ENCODE measurements at places on chromosomes 2 and 18.

DNA sequence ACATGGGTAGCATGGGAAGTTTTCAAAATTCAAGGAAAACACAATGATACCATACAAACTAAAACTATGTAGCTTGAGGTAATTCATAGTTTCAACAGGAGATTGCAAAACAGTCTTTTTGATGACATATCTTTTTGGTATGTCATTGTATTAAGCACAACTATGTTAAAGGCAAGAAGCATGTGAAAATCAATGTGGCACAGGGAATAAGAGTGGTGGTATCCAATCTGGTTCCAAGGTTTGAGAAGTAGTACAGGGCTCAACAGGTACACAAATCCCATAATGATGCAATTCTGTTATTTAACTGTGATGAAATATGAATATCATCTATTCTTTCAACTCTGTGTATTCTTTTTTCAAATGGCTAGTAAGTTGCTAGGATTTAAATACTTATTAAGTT, 16.4 kb upstream of the DLX2 start:
- no peak for DNase-seq

GRCh38 chr2:217055624-217056023, 195.8 kb upstream of the TNP1 start:
- no peak for DNase-seq

DNA sequence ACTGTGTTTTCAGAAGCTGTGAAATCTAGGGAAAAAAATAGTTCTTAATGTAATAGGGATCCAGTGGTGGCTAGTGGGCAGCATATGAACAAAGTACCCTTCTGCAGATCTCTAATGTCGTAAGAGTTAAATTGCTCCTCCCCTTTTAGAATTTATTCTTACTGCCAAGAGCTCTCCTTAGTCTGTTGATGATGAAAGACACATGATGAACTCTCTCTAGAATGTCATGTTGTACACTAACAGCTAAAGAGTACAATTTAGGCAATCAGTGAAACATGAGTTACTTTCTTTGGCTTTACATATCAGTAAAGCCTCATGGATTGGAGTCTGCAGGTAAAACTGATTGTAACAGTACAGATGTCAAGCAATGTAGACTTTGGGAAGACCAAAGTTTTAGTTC, 84.2 kb downstream of the SLC39A10 start:
- no peak for DNase-seq

GRCh38 chr2:207315131-207315530, 149.4 kb upstream of the KLF7 start:
- DNase-seq = no peak

DNA sequence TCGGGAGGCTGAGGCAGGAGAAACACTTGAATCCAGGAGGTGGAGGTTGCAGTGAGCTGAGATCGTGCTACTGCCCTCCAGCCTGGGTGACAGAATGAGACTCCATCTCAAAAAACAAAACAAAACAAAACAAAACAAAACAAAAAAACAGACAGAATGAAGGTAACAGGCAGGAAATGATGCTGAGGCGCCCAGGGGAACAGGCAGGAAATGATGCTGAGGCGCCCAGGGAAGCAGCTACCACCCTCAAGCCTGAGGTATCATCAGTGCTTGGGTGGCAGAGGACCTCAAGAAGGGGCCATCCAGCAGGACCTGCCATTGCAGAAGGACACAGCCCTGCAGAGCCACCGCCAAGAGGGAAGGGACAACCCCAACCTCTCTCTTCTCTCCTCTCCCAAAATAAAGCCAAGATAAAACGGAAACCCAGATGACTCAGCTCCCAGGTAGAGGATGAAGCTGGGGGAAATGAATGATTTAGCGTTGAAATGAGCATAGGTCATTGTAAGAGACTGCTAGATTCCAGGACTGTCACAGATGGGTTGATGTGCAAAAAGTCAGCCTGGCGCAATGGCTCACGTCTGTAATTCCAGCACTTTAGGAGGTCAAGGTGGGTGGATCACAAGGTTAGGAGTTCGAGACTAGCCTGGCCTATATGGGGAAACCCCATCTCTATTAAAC, 19.3 kb downstream of the SOWAHC start:
- DNase-seq = no peak

GRCh38 chr18:13318731-13319501, 100.4 kb downstream of the LDLRAD4 start:
- DNase-seq = no peak

GRCh38 chr2:206085742-206086445, at the start of gene INO80D:
INO80D (minus strand) TSS chr2:206086174; CDS start chr2:206063016, 23,158 bp downstream.
- peak; percentile 51 for DNase-seq

DNA sequence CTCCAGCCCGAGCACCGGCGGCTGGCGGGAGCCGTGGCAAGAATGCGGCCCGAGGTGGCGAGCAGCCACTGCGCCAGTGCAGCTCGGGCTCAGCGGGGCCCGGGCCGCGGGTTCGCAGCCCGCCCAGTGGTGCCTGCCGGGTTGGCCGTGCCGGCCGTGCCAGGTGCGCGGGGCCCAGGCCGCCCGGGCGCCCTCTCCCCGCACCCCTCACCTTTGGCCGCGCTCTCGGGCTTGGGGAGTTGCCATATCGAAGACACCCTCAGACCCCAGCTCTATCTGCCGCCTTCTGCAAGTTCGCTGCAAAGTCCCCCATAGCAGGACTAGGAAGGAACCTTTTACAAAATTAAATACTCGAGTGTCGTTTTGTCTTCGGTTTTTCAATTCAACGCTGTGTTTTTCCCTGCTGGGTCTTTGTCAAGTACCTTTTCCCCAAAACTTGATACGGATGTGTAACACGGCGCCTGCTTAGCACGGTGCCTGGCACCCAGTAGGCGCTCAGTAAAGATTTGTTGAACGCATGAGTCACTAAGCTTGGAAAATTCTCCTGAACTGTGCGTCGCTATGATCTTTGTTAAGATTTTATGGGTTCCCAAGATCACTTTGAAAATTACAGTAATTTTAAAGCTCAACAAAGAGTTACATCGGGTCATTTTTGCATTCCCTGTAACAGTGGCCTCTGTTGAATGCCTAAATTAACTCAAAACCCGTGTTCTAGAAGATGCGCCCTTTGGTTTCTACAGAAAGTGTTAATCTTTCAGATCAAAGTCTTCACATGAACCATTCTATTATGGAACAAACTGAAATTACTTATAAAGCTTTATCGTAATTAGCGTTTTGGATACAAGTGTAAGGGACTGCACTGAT, 750 bp downstream of the STRADB start:
- no peak for DNase-seq

- no peak for DNase-seq
Measured at GRCh38 chr18:32425466-32425865, 45.2 kb downstream of the GAREM1 start.

DNA sequence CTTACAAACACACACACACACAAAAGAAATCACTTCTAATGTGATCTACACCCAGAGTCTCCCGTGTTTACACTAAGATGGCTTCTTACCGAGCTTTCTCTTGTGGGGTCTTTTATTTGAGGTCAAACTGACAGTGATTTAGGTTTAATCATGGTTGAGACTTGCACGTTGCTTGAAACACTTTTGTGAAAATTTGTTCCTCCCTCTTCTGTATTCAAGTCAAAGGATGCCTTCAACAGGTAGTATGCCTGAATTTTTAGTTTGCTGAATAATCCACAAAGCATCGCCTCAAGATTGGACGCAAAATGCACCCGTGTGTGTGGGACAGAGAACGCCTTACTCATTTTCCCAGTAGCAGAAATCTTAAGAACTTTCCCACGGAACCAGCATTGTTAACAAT, 4.0 kb upstream of the ZNF516 start:
- no peak for DNase-seq

DNA sequence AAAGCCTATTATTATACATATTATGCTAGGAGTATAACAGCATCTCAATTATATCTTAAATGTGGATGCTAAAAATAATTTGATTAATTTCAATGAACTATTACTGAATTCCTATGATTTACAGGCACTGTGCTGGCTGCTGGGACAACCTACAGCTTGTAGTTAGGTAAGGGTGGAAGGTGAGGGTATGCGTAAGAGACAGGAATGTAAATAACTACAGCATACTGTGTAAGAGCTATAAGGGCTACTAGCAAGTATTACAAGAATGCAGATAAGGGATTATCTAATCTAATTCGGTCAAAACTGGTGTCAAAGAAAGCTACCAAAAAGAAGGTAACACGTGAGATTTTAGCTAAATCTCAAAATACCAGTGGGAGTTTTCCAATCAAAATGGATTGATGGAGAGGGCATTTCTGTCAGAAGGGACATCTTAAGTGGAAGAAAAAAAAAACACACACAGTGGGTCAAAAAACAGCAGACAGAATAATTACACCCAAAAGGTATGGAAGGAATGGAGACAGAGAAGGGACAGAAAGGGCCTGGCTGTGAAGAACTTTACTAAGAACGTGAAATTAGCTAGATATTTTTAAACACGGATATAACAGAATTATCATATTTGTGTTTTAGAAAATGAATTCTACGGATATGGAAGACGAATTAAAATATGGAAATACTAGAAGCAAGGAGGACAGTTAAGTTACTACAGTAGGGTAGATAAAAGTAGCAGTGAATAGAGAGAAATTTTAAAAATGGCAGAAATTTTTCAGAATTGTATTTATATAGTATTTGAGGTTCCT, 47.1 kb downstream of the STRN start:
- DNase-seq = no peak

DNA sequence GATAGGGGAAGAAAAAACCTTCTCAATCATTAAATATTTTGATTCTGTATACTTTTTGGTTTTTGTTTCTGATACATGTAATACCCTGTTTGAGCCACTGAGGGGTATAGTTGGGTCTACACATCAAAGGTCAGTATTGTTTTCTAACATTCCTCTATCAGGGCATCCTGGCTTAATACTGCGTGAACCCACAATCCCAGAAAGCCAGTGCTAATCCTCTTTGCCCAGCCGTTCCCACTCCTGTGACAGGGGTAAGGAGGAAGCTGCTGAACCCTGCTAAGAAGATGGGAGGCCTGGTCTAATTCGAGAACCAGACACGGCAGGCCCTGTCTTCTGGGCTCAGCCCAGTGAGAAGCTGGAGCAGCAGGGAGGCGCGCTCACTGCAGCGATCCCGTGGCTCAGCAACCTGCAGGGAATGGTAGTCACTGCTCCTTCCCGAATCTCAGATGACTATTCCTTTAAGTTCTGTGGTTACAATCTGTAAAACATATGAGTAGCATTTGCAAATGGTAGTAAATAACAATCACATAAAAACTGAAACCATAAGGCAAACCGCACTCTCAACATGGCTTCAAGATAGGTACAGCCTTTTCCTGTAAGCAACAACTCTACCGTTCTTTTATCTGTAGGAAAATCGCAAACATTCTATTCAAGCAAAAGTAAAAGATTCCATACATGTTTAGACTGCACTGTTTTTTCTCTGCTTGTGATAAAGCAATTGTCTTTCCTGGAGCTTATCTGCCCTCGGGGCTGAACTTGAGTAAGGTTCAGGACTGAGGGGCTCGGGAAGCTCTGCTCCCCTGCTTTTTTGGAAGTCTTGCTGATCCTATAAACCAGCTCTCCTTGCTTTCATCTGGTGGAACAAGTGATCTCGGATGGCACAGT, 87.0 kb downstream of the EPB41L3 start:
- no peak for DNase-seq

- no peak for DNase-seq
Measured at GRCh38 chr18:45521777-45522176, 93.5 kb upstream of the SLC14A2 start.

- DNase-seq = no peak
Measured at GRCh38 chr18:69484699-69485396, 84.2 kb downstream of the DOK6 start.

- DNase-seq = no peak
Measured at GRCh38 chr2:233000886-233001750, 11.9 kb downstream of the NGEF start.

GRCh38 chr2:20646446-20646845, 4.5 kb downstream of the HS1BP3 start:
- no peak for DNase-seq

DNA sequence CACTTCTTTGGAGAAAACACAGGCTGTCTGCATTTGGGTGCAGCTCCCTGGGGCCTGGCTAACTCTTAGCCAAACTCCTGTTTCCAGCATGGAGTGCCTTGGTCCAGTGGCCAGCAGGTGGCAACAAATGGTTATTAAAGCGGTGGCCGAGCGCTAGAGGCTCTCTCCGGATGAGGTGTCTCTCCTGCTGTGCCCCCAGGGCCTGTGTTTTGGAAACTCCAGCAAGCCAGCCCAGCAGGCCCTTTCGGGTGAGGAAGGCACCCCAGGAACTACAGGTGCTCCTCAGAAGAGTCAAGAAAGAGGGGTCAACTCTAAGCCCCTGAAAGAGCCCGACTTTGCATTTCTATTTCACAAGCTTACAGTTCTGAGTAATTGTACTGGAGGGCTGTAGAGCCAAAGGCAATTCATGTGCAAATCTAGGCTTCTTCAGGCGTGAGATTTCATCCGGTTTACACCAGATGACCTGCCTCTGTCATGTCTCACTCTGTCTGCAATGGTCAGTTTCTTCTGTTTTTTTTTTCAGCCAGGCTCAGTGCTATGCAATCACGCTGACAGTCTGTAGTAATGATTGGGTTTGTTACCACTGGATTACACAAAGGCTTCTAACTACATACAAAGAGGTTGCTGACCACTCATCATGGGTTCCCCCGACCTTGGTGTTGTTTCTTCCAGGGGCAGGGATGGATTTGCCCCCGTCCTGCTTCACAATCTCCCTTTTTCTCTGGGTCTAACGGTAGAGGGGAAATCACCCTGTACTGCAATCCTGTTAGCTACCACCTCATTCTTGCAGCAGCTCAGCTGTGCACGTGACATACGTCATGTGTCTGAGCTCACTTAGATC, 7.6 kb upstream of the CHRNA1 start:
- DNase-seq = peak; percentile 16

DNA sequence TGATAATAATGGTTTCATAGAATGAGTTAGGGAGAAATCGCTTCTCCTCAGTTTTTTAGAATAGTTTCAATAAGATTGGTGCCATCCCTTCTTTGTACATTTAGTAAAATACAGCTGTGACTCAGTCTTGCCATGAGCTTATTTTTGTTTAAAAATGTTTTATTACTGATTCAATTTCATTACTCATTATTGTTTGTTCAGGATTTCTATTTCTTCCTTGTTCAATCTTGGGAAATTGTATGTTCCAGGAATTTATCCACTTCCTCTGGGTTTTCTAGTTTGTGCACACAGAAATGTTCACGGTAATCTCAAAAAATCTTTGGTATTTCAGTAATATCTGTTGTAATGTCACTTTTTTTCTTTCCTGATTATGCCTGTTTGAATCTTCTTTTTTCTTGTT, 371.5 kb upstream of the SETBP1 start:
- DNase-seq = no peak

- no peak for DNase-seq
Measured at GRCh38 chr18:51813740-51814139, 526.3 kb upstream of the DCC start.

DNA sequence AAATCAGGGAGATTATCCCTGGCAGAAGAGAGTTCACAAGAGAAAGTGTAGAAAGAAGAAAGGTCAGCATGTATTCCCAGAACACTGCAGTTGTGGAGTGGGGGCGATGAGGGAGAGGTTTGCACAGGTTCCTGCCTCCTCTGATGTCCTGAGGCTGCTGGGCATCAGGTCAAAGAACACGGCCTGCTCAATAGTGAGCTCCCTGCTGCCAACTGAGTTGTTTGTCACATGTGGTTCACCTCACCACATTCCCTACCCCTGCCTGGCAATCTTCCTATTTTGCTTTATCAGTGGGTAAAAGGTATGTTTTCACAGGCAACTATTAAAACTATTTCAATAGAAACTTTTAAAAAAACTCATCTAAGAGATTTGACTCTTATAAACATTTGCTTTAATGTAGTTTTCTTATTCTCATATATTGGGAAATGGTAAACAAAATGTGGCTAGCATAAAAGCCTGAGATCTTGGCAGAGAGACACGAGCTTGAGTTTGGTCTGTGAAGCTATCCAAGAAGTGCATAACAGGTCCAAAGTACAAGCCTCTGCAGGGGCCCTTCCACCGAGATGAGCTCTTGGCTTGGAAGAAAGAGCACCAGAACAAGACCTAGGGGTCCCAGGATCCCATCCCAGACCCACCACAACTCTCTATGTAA, 123.9 kb upstream of the SRD5A2 start:
- DNase-seq = no peak
